A172 (cell line): ENCODE measurements at places on chromosomes 6 and 20. TPM values are rescaled to one million over a fixed set of nuclear protein-coding genes. Genes with fewer than 3 reads are reported as not detected.

The SIRPB1 gene
- total RNA-seq, result 0.55 and 0.74 TPM in 2 replicates

The GPLD1 gene
- 0.36 and 0.55 TPM in 2 replicates for total RNA-seq

The RBPJL gene
- not detected in 2 replicates for total RNA-seq

The BTN1A1 gene
- not detected in 2 replicates for total RNA-seq

The PDYN gene
- not detected in 2 replicates for total RNA-seq

The APOM gene
- total RNA-seq, result 2.0 and 4.2 TPM in 2 replicates

The CCM2L gene
- total RNA-seq, result not detected in 2 replicates

The TFAP2D gene
- not detected in 2 replicates for total RNA-seq

The ARFGEF3 gene
- 3.1 and 3.5 TPM in 2 replicates for total RNA-seq

The SPEF1 gene
- 0.67 TPM in 1 of 2 replicates, not detected in the other for total RNA-seq

The MUCL3 gene
- total RNA-seq, result 0.43 TPM in 1 of 2 replicates, not detected in the other

The LGSN gene
- not detected in 2 replicates for total RNA-seq

The C20orf204 gene
- 0.89 and 1.2 TPM in 2 replicates for total RNA-seq

The MOCS3 gene
- total RNA-seq, result 9.0 and 9.4 TPM in 2 replicates

The HEY2 gene
- not detected in 2 replicates for total RNA-seq

The ZSWIM3 gene
- 4.2 and 4.8 TPM in 2 replicates for total RNA-seq

The RWDD2A gene
- 3.7 and 4.8 TPM in 2 replicates for total RNA-seq

The AIF1 gene
- total RNA-seq, result not detected in 2 replicates
